ENCODE measurements at places on chromosomes 16 and 17.

GRCh38 chr17:45851464-45851863 is 6.8 kb downstream of the SPPL2C start:
- no peak for DNase-seq

DNA sequence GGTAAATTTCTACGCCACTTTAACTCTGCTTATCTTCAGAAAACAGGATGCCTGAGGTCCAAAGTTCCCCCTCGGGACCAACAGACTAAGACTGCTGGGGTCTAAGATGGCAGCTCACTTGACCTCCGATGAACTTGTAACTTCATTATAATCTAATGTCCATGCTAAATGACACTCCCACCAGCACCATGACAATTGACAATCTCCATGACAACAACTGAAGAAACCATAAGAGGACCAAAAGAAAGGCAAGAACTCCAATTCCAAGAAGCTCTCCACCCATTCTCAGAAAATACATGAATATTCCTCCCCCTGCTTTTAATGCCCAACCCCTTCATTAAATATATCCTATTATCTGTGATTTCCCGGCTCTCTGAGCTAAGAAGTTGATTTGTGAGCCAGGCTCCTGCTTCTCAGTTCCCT is 7.5 kb downstream of the CCL4 start:
- no peak for DNase-seq

GRCh38 chr17:70310221-70310672 is 140.9 kb downstream of the KCNJ2 start:
- DNase-seq: no peak

- DNase-seq: no peak
Observed at GRCh38 chr17:82244413-82245133, 15.7 kb downstream of the SLC16A3 start.

- DNase-seq: no peak
Observed at GRCh38 chr17:72345536-72345935, 224.7 kb downstream of the SOX9 start.
